ENCODE measurements at places on chromosomes 12 and 14.
A peak's percentile ranks its signal among the peaks of the same experiment; 100 is the strongest.

GRCh38 chr12:52419656-52420055, 13.5 kb upstream of the KRT82 start:
- DNase-seq: no peak

- DNase-seq: no peak
These were observed 54.1 kb upstream of the ARHGAP5 start for GRCh38 chr14:32022938-32023466.

DNA sequence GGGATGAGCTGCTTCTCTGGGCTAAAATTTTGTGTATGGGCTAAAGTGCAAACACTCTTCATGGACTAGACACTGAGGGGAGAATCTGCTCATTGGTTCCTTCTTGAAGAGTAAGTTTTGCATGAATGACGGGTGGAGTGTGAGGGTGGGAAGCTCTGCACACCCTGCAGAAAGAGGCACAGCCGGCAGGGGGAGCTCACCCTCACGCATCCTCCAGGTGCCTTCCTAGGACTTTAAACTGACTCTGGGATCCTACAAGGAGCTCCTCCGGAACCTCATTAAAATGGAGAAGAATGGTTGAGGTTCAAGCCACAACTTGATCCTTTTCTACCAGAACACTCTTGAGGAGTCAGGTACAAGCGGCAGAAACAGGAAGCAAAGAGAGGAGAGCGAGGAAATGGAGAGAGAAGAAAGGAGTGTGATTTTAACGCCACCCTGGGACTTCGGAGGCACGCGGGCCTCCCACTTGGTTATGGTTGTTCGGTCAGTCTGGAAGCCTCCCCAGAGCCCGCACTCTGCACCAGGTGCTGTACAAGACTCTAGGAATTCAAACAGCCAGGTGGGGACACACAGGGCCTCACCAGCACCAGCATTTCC, 87.5 kb downstream of the SETD3 start:
- DNase-seq: no peak

GRCh38 chr14:54881761-54882401, 20.7 kb downstream of the GCH1 start:
- peak; percentile 51 for DNase-seq
